ENCODE measurements at places on chromosomes 6 and 20. TPM values are rescaled to one million over a fixed set of nuclear protein-coding genes. Genes with fewer than 3 reads are reported as not detected.

BTN1A1 gene
- not detected for total RNA-seq

PXT1 gene
- total RNA-seq, result not detected

TP53TG5 gene
- total RNA-seq, result not detected

STX11 gene
- 156 TPM for total RNA-seq

STMND1 gene
- total RNA-seq, result not detected

TINAG gene
- not detected for total RNA-seq
